Foreskin keratinocyte (primary cell): ENCODE measurements at places on chromosomes 16 and 17. TPM values are rescaled to one million over a fixed set of nuclear protein-coding genes. Genes with fewer than 3 reads are reported as not detected.

SIRT7 gene
- 13.8 and 15.0 TPM in 2 replicates for total RNA-seq

ACSM5 gene
- not detected in 2 replicates for total RNA-seq

PPP1R1B gene
- 0.68 and 0.88 TPM in 2 replicates for total RNA-seq

SLC22A31 gene
- 0.14 TPM in 1 of 2 replicates, not detected in the other for total RNA-seq

PRR35 gene
- not detected in 2 replicates for total RNA-seq

TTYH2 gene
- total RNA-seq, result 1.8 and 3.1 TPM in 2 replicates

RNF222 gene
- 0.07 TPM in 1 of 2 replicates, not detected in the other for total RNA-seq

MSLN gene
- total RNA-seq, result 21.3 and 72.9 TPM in 2 replicates

MT1A gene
- total RNA-seq, result not detected in 2 replicates

PRKCB gene
- total RNA-seq, result 0.20 TPM in 1 of 2 replicates, not detected in the other

RRAD gene
- total RNA-seq, result 1.5 and 2.2 TPM in 2 replicates

GNGT2 gene
- total RNA-seq, result not detected in 2 replicates

HS3ST6 gene
- total RNA-seq, result not detected in 2 replicates

KIF18B gene
- total RNA-seq, result 17.0 and 23.2 TPM in 2 replicates

RPL13 gene
- 2,272 and 2,558 TPM in 2 replicates for total RNA-seq

SLC5A10 gene
- total RNA-seq, result 0.14 TPM in 1 of 2 replicates, not detected in the other

PRSS22 gene
- 1.3 and 2.1 TPM in 2 replicates for total RNA-seq

SHPK gene
- 12.5 and 15.3 TPM in 2 replicates for total RNA-seq

CA5A gene
- not detected in 2 replicates for total RNA-seq

MYL11 gene
- total RNA-seq, result not detected in 2 replicates

CES5A gene
- total RNA-seq, result not detected in 2 replicates

ABCA6 gene
- total RNA-seq, result 0.07 TPM in 1 of 2 replicates, not detected in the other

RND2 gene
- total RNA-seq, result 0.14 TPM in 2 replicates

LMF1 gene
- total RNA-seq, result 2.5 and 3.5 TPM in 2 replicates
